ENCODE measurements at places on chromosomes 5 and 9.
A peak's percentile ranks its signal among the peaks of the same experiment; 100 is the strongest.

DNA sequence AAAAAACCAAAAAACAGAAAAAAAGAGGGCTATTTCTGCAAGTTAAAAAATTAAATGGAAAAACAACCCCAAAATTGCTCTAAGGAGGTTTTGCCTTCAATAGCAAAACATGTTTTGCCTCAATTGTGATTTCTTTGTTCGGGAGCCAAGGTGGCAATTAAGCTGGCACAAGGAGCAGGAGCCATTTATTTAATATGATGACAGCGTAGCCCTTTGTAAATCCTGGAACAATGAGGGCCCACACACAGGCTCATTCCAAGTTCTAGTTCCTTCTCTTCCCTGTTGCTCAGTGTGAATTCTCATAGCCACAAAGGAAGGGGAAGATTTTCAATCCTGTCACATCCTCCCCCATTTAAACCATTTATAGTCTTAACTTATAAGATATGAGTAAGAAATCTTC, 353.2 kb downstream of the PDE4D start:
- DNase-seq, result no peak

- DNase-seq, result no peak
These were observed 353.9 kb upstream of the PAPPA start for GRCh38 chr9:115799734-115800133.

DNA sequence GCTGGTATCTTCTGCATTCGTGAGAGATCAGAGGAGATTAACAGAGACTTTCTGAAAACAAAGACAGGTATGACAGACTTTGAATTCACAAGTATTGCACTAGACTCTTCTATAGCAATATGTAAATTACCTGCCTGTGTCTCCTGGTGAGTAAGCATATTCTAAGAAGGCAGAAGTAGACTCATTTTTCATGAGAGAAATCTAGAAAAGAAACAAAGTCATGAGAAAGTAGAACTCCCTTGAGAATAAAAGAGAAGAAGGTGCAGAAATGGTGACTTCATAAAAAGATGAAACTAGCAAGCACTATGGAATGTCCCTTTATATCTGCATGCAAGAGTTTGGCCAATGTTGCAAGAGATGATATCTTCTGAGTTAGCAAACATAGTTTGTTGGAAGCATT, 419.8 kb downstream of the DMRT2 start:
- no peak for DNase-seq

- no peak for DNase-seq
These were observed 153.2 kb downstream of the MACROH2A1 start for GRCh38 chr5:135245521-135246499.

DNA sequence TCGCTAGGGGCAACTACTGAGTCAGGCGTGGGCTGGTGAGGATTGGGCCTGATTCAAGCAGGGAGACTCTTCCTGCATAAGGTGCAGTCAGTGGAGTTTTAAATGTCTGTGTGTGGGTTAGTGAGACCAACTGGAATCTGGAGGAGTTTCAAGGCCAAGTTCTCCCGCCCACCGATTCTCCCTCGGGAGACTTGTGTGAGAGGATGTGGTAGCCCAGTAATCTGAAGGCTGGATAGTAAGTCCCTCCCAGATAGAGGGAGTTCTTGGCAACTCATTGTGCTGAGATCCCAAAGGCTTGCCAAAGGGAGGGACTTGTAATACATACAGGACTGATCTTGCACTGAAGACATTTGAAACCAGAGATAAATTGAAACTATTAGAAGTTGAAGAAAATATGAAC, 51.8 kb downstream of the WDR36 start:
- DNase-seq, result no peak

DNA sequence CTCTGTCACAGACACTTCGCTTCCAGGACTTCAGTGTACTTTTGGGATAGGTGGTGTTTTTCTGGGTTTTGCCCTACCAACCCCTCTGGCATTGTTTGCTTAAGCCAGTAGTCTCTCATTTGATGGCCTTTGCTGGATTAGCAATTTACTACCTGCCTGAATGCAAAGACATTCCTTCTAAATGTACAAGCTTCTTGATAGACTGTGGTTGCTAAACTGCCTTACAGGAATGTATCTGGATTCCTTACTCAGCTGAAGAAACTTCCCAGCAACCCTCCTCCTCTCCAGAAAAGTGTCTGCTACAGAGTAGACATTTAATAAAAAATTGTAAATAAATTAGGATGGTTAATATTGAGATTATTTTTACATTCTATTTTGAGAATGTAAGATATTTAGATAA, 1916.7 kb downstream of the EFNA5 start:
- no peak for DNase-seq

GRCh38 chr9:99026956-99027298, 78.0 kb upstream of the TGFBR1 start:
- no peak for DNase-seq

GRCh38 chr9:37840560-37841194, 40.1 kb downstream of the DCAF10 start:
- no peak for DNase-seq

GRCh38 chr5:179263391-179264052, 81.7 kb downstream of the ADAMTS2 start:
- no peak for DNase-seq

- DNase-seq, result no peak
These were observed 7.8 kb upstream of the MTMR12 start for GRCh38 chr5:32320576-32320975.

DNA sequence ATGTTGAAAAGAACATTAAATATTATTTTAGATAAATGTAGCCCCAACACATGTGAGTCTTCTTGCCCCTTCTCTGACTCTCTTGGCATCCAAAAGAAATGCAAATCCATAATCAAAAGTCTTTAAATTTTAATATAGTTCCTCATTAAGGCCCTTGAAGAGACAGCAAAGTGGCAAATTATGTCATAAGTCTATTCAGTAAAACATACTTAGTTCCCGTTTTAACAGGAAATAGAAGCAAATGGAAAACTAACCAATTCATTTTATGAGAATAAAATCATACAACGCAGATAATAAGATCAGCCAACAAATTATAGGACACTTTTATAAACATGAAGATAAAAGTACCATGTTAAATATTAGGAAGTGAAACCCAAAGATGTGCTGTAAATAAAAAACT, 20.1 kb upstream of the IFNB1 start:
- no peak for DNase-seq

GRCh38 chr9:82512728-82513127, 524.2 kb downstream of the SPATA31D1 start:
- DNase-seq, result no peak

- no peak for DNase-seq
These were observed 201.7 kb upstream of the OTULINL start for GRCh38 chr5:14379739-14380497.

DNA sequence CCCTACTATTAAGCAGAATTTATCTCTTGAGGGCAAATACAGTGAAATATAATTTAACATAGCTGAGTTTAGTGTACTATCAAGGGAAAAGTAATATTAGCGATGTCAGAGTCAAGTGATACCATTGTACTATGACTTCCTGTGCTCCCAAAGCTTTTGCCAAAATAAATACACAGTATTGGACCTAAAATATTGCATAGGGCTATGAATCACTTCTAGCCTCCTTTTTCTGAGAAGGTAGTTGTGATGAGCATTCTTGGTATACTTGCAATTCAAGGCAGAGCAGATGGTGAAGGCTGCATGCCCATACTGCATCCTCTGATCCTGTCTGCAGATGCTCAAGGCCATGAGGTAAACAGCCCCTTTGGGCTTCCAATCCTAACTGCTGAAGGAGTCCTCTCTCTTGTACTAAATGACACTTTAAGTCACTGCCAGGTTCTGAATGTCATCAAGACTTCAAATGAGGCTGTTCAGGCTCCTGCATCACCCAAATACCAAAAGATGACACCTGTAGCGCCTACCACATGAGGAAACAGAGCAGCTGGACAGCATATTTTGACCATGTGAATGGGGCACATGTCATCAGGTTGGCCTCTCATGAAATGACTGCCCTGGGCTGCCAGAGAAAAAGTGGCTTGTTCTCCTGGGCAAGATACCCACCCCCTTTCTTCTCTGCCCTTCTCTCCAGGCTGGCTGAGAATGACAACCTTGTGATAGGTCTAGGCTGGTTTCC, 29.7 kb upstream of the PPP2CA start:
- no peak for DNase-seq

DNA sequence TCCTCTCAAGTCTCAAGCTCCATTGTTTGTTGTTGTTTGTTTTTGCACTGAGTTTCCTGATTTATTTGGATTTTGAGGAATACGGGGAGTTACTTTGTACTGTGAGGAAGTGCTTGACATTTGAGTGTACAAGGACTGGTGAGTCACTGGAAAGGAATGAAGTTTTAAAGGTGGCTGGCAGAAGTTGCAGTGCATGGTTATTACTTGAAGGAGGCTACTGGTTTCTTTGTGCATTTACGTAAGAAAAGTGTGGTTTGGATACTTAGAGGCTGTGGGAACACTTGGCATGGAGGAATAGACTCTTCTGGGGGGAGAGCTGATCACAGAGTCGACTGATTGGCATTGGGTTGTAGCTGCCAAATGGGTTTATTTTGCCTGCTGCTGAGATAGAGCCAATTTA, 919.0 kb downstream of the TAF11L14 start:
- DNase-seq, result no peak

DNA sequence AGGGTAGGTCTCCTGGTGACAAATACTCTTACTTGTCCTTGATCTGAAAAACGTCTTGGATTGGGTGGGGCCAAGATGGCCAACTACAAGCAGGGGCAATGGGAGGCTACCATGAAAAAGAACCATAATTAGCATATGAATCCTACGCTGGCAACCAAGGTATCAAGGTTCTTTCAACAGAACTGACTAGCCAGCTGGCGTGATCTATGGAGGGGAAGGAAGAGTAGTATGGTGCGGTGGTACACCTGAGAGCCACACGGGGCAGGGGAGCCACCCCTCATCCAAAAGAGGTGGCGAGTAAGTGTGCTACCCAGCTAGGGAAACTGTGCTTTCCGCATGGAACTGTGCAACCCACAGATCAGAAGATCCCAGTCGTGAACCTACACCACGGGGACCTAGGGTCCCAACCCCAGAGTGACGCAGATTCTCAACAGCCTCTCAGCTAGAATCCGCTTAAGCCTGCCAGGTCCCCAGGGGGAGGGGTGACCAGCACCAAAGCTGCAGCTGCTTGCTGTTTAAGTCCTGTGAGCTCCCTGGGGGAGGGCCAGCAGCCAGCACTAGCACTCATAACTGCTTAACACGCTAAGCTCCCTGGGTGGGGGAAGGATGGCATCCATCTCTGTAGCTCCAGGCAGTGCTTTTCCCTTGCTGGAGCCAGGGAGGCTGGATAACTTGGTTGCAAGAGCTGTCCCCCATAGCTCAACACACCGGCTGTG, 334.8 kb downstream of the FBXL17 start:
- DNase-seq, result no peak

GRCh38 chr5:180436936-180437335, 57.2 kb upstream of the CNOT6 start:
- no peak for DNase-seq

- DNase-seq, result no peak
These were observed 19.0 kb downstream of the ABL1 start for GRCh38 chr9:130854092-130854491.

GRCh38 chr5:78650531-78650930, 2.0 kb upstream of the LHFPL2 start:
- DNase-seq, result no peak

GRCh38 chr5:1663186-1663585, 136.5 kb downstream of the MRPL36 start:
- DNase-seq, result no peak

DNA sequence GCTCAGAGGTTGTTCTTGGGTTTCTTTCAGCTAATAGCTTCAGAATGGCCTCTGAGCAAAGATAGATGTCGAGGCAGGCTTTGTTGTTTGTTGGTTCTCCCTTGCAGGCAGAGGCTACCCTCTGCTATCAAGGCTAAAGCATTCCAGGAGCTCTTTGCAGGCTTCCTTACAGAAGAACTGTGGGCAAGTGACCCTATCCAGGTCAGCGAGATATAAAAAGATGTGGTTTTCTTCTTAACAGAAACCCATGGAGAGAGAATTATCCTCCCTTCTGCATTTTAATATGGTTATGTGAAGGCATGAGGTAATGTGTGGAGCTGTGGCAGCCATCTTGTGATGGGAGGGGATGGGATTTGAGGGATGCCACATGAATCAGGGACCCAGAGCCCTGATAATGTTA, 67.0 kb downstream of the TLE4 start:
- DNase-seq, result no peak

GRCh38 chr5:75152860-75153259, 83.8 kb downstream of the ANKRD31 start:
- DNase-seq, result no peak

GRCh38 chr9:3497401-3497800, 28.4 kb downstream of the RFX3 start:
- no peak for DNase-seq

- no peak for DNase-seq
These were observed 115.6 kb downstream of the TTC39B start for GRCh38 chr9:15191378-15191777.

- peak; percentile 6 for DNase-seq
These were observed 587 bp downstream of the MIER3 start for GRCh38 chr5:56951126-56951945.

DNA sequence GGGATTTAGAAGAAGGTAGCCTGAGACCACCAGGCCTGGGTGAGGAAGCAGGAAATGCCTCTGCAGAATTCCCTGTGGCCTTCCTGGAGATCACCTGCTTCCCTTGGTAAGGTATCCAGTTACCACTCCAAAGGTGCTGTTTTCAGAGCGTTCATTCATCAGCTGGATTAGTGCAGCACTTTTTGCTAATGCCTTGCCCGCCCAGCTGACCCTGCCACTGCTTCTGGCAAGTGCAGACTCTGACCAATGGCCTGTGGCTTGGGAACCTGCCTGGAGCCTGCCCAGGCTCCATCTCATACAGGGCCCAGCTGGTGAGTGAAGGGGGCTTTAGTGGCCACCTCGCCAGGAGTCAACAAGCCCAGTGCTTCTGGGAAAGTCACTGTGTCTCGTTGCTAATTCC, 48.6 kb downstream of the FOXI1 start:
- no peak for DNase-seq

- DNase-seq, result no peak
These were observed 269.1 kb upstream of the CD180 start for GRCh38 chr5:67465537-67466207.

GRCh38 chr9:16213781-16214515, 656.5 kb downstream of the BNC2 start:
- DNase-seq, result no peak

- no peak for DNase-seq
These were observed 472.5 kb downstream of the IRX1 start for GRCh38 chr5:4068171-4068570.

DNA sequence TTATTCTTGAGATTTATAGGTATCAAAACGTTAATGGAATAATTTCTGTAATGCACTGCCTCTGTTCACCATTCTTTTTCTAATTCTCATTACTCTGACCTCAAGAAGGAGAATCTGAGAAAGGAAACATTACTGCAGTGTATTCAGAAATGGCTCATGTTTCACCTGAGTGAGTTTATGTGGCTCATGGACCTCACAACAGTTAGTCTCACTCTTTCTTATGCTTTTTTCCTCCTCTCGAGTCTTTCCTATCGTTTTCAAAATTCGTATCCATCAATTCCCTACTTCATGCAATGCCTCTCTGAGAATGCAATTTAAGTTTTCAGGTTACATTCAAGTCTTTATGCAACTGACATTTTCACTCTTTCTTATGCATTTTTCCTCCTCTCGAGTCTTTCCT, 9.6 kb downstream of the CDH10 start:
- no peak for DNase-seq

- DNase-seq, result no peak
These were observed 6.2 kb upstream of the SCAMP1 start for GRCh38 chr5:78354066-78354670.

- no peak for DNase-seq
These were observed 464.2 kb downstream of the EBF1 start for GRCh38 chr5:158635565-158635964.
